ENCODE measurements at places on chromosomes 6 and 20. TPM values are rescaled to one million over a fixed set of nuclear protein-coding genes. Genes with fewer than 3 reads are reported as not detected.

GRCh38 chr20:21096321-21097043 is 9.7 kb downstream of the LINC00237 start:
- no peak overlapping the region for H3K27ac ChIP-seq
- H3K4me3 ChIP-seq, result no peak overlapping the region
- H3K4me1 ChIP-seq, result peaks cover 10% of the 10 kb centered on the region
- peaks cover 21% of the 10 kb centered on the region for H3K27me3 ChIP-seq

The SNAP25 gene
- not detected for polyA plus RNA-seq

GRCh38 chr20:49657118-49657901 is 56.4 kb downstream of the B4GALT5 start:
- DNase-seq, result no peak
- peak overlapping the region; percentile 6 for H3K27ac ChIP-seq
- peaks cover 13% of the 10 kb centered on the region for H3K36me3 ChIP-seq

- H3K4me3 ChIP-seq, result no peak overlapping the region
- peaks cover 2% of the 10 kb centered on the region for H3K27me3 ChIP-seq
- H3K36me3 ChIP-seq, result no peaks in the 10 kb centered on the region
- H3K4me1 ChIP-seq, result no peaks in the 10 kb centered on the region
- no peak for DNase-seq
Measured at GRCh38 chr6:46655803-46656202, 3.0 kb downstream of the SLC25A27 start.

The GRM1 gene
- 0.25 TPM for polyA plus RNA-seq

DNA sequence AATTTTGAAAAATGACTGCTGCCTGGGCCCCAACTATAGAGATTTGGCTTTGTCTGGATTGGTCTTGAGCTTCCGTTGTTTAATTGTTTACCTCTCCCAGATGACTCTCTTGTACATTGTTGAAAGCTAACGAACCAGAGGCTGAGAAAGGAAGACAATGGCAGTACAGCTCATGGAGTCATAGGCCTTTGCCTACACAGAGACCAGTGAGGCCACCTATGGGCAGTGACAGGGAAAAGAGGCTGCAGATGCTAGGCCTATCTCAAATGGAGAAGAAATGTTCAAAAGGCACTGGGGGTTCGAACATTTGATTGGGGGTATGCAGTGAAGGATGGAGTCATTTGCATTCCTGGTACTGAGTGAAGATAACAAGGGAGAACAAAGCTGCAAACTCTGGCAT is 29.1 kb downstream of the OPN5 start:
- no peak overlapping the region for H3K4me3 ChIP-seq
- no peak for DNase-seq
- H3K27me3 ChIP-seq, result no peaks in the 10 kb centered on the region
- no peak overlapping the region for H3K27ac ChIP-seq
- no peaks in the 10 kb centered on the region for H3K4me1 ChIP-seq

- no peak for DNase-seq
- H3K27ac ChIP-seq, result no peak overlapping the region
- no peaks in the 10 kb centered on the region for H3K4me1 ChIP-seq
- H3K36me3 ChIP-seq, result no peaks in the 10 kb centered on the region
- no peaks in the 10 kb centered on the region for H3K27me3 ChIP-seq
Measured at GRCh38 chr20:36017048-36017951, 48.9 kb downstream of the CNBD2 start.

DNA sequence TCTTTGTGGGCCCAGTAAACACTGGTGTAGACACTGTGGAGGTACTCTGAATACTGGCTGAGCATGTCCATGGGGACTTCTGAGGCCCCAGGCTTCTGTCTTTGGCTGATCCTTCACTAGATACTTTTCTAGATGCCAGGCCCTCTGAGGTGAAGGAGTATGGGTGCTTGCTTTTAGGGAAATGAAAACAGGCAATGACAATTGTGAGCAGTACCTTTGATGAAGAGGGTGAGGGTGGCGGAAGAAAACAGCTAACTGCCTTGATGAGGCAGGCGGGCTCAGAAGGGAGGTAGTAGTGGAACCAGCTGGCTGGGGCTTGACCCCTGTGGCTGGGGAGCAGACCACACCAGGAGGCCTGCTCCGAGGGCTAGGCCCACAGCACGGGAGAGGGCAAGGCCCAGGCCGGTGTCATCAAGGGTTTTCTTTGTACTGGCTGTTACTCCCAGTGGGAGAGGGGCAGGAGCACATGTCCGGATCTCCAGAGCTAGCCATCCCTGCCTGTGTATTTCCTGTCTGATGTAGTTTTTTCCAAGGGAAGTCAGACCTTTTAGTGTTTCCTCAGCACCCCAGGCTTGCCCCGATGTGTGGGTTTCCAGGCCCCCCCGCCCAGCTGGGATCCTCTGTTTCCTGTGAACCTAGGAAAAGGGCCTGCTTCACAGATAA is 3.9 kb downstream of the PLCG1 start:
- 0 out of 2 replicates have a peak overlapping the region, but pooled peaks have one; percentile 32 for H3K4me3 ChIP-seq
- H3K4me1 ChIP-seq, result peaks cover 48% of the 10 kb centered on the region
- H3K27ac ChIP-seq, result peak overlapping the region; percentile 61
- H3K36me3 ChIP-seq, result no peaks in the 10 kb centered on the region
- no peaks in the 10 kb centered on the region for H3K27me3 ChIP-seq

DNA sequence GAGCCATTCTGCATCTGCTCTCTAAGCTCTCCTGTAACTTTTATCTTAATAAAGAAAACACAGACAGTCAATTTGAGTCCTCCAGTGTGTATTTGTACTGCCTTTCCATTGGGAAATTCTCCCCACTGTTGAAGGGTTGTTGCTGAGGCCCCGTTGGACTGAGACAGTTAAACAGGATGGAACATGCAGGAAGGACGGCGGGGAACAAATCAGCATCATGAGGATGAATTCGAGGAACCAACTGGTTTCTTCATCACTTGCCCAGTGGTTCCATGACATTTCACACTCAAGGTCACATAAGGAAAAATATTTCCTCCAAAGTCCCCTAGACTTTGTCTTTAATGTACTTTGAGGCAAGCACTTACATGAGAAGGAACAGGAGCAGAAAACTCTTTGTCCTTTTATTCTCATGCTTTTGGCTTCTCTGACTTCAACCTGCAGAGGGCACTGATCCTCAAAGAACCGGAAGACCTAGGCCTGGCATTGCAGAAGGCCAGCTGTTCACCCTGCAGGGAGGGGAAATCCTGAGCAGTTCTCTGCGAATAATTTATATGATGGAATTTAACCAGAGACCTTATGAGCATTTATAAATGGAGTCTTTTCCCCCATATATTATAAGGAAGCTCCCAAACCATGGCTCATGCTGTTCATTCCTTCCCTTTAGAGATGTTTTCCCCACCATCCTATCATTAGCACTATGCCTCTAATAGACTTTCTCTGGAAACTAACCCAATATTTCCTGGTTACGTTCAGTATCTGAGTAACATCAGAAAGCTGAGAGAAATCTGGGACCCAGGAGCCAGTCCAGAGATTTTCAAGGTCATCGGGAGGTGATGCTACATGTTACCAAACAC is 55.2 kb upstream of the ADGRF1 start:
- H3K27ac ChIP-seq, result no peak overlapping the region
- H3K27me3 ChIP-seq, result no peaks in the 10 kb centered on the region
- no peak overlapping the region for H3K4me3 ChIP-seq
- no peaks in the 10 kb centered on the region for H3K36me3 ChIP-seq
- H3K4me1 ChIP-seq, result no peaks in the 10 kb centered on the region

DNA sequence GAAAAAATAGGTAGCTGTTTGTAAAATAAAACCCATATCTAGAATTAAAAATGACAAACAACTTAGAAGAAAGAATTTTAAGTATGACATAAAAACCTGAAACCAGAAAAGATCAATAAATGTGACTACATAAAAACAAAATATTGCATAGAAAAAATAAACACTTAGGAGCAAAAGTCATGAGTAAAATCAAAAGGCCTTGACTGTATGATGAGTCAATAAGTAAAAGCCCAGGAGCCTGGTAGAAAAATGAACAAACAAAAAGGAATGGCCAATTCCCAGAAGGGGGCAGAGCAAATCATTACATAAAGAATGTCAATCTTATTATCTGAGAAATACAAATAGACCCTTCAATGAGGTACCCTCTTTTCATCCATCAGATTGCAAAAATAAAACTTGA is 20.7 kb upstream of the ENPP1 start:
- DNase-seq, result no peak
- H3K36me3 ChIP-seq, result no peaks in the 10 kb centered on the region
- H3K4me3 ChIP-seq, result no peak overlapping the region
- H3K27me3 ChIP-seq, result no peaks in the 10 kb centered on the region
- no peak overlapping the region for H3K27ac ChIP-seq
- no peaks in the 10 kb centered on the region for H3K4me1 ChIP-seq

Data from GM12878 (cell line).